Activated CD4-positive, alpha-beta T cell treated with anti-CD3 and anti-CD28 coated beads for 36 hours (primary cell): ENCODE measurements at places on chromosomes 2 and 18.

GRCh38 chr2:174397773-174398172, 2.2 kb downstream of the SCRN3 start:
- DNase-seq: no peak

DNA sequence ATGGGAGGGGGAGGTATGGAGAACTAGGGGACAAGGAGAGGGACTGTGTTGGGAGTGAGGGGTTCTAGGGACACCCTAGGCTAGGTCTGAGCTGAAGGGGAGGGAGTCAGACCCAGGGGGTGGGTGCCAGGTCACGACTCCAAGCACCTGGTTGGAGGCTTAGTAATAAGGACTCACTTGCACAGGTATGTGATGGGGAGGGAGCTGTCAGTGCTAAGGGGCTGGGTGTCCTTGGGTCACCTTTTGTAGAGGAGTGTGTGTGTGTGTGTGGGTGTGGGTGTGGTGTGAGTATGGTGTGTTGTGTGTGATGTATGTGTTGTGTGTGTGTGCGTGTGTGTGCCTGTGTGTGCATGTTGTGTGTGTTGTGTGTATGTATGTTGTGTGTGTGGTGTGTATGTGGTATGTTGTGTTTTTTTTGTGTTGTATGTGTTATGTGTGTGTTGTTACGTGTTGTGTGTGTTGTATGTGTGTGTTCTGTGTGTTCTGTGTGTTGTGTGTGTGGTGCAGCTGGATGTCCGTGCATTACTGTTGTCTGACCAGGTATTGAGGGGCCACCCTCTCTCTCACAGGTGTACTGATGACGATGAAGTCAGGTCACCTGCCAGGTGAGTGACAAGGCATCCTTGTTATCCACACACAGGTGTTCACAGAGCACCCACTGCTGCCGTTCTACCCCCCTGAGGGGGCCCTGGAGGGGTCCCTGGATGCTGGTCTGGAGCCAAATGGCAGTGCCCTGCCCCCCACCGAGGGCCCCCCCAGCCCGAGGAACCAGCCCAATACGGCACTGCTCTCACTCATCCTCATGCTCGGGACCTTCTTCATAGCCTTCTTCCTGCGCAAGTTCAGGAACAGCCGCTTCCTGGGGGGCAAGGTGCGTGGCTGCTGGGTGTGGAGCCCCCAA, 9.8 kb downstream of the SLC4A3 start:
- DNase-seq: no peak

DNA sequence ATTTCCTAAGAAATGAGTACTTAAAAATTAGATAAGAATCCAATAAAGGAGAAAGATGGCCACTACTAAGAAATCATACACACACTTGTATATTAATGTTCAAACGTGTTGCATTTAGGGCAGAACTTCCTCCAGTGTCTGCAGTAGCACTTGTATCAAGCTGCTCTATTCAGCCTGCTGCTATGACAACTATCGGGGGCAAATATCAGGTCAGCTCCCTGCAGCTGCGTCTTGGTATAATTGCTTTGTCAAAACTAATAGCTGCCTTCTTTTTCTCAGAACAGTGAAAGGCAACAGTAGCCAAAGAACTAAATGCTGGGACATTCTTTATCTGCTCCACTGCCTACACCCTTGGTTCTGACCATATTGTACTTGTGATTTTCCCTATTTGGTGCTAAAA, 300.7 kb downstream of the NOL4 start:
- DNase-seq: no peak

GRCh38 chr2:150677551-150677950, 190.1 kb upstream of the RND3 start:
- DNase-seq: no peak

- no peak for DNase-seq
These were observed 80.3 kb upstream of the FAM237A start for GRCh38 chr2:206561962-206562361.

DNA sequence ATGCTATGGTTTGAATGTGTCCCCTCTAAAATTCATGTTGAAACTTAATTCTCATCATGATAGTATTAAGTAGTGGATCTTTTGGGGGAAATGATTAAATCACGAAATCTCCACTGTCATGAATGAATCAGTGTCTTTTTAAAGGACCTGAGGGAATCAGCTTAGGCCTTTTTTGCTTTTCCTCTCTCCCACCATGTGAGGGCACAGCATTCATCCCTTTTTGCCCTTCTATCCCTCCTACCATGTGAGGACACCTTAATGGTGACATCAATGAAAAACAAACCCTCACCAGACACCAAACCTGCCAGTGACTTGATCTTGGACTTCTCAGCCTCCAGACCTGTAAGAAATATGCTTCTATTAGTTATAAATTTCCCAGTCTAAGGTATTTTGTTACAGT, 247.1 kb upstream of the UBE2E3 start:
- DNase-seq: no peak

GRCh38 chr2:2286592-2286991, 44.5 kb downstream of the MYT1L start:
- no peak for DNase-seq

- no peak for DNase-seq
These were observed 165.6 kb downstream of the MYO1B start for GRCh38 chr2:191410646-191411436.

- no peak for DNase-seq
These were observed 1568.6 kb upstream of the NXPH2 start for GRCh38 chr2:140348826-140349225.
